ENCODE measurements at places on chromosomes 16 and 17. TPM values are rescaled to one million over a fixed set of nuclear protein-coding genes. Genes with fewer than 3 reads are reported as not detected.

PRSS27 gene
- 0.49 TPM for total RNA-seq

CLEC10A gene
- total RNA-seq = not detected

- no peaks in the 10 kb centered on the region for H3K36me3 ChIP-seq
- no peaks in the 10 kb centered on the region for H3K27me3 ChIP-seq
- no peaks in the 10 kb centered on the region for H3K4me1 ChIP-seq
- H3K4me3 ChIP-seq = no peak overlapping the region
These were observed 112.2 kb downstream of the KIF2B start for GRCh38 chr17:53934931-53935330.

GRCh38 chr16:53904533-53904932, 200.6 kb downstream of the FTO start:
- no peaks in the 10 kb centered on the region for H3K36me3 ChIP-seq
- no peaks in the 10 kb centered on the region for H3K27me3 ChIP-seq
- no peak overlapping the region for H3K27ac ChIP-seq
- no peak for DNase-seq

- DNase-seq = no peak
- no peak overlapping the region for H3K4me3 ChIP-seq
- H3K27ac ChIP-seq = no peak overlapping the region
- no peaks in the 10 kb centered on the region for H3K36me3 ChIP-seq
- H3K27me3 ChIP-seq = no peaks in the 10 kb centered on the region
- H3K4me1 ChIP-seq = no peaks in the 10 kb centered on the region
These were observed 31.2 kb downstream of the CDH3 start for GRCh38 chr16:68676113-68676860.

- no peak overlapping the region for H3K4me3 ChIP-seq
- no peak overlapping the region for H3K27ac ChIP-seq
- no peaks in the 10 kb centered on the region for H3K36me3 ChIP-seq
- DNase-seq = no peak
These were observed 30.4 kb upstream of the CRHR1 start for GRCh38 chr17:45753645-45754225.

TEX19 gene
- not detected for total RNA-seq
